GM23338 (cell line): ENCODE measurements at places on chromosomes 16 and 17.

DNA sequence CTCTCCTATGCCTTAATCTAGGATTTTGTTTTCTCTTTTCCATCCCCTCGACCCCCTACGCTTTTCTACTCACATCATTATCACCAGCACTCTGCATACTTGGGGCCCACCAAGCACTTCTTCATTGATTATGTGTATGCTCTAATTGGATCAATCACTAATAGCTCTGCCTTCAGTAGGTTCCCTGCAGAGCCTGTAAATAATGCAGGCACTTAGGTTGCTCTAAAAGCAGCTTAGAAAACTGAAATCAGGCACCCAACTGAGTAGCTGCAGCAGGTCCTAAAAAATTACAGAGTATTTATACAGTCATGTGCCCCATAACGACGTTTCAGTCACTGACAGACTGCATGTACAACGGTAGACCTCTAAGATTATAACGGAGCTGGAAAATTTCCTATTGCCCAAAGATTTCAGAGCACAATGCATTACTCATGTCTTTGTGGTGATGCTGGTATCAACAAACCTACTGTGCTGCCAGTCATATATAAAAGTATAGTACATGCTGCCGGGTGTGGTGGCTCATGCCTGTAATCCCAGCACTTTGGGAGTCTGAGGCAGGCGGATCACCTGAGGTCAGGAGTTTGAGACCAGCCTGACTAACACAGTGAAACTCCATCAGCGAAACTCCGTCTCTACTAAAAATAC lies 280.4 kb downstream of the HS3ST3B1 start:
- no peak for DNase-seq

- DNase-seq, result no peak
These were observed 23.7 kb upstream of the RPTOR start for GRCh38 chr17:80520810-80521455.

GRCh38 chr16:24834459-24835335 lies 11.1 kb upstream of the SLC5A11 start:
- peak; percentile 73 for DNase-seq

DNA sequence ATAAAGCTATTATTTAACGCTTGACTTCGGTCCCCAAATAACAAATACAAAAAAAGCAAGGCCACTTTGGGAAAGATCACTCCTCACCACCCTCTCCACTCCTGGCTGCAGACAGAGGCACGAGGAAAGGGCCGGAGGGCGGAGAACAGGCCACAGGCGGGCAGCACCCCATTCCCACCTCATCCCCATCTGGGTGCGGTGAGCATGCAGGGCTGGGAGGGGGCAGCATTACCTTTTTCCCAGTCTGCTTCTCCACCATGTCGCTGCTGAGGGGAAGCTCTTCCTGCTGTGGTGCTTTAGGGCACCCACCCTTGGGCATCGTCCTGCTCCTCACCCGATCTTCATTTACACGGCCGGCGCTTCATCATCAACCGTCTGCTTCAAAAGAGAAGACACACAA lies 99.2 kb downstream of the ZNF778 start:
- no peak for DNase-seq

- DNase-seq, result no peak
These were observed 8.7 kb downstream of the EIF1 start for GRCh38 chr17:41697122-41697962.
